ENCODE measurements at places on chromosomes 12 and 14.

- DNase-seq = no peak
These were observed 13.8 kb upstream of the CPNE8 start for GRCh38 chr12:38919191-38919590.

DNA sequence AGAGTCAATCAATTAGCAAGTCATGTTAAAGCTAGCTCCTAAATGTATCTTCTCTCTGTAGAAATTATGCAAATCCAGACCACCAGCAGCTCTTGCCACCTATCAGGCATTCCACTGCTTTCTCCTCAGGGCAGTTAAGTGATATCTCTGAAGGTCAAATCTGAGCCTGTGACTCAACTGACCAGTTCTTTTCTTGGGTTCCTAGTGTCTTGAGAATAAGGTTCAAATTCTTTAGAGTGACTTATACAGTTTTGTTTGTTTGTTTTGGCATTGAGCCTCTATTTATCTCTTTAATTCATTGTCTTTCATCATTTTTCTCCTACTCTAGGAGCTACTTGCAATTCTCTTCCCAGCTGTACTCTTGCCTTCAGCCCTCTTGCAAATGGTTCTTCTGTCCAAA lies 2.5 kb upstream of the LRIG3 start:
- no peak for DNase-seq

GRCh38 chr12:38162013-38162412 lies 154.6 kb upstream of the ALG10B start:
- DNase-seq = no peak

- no peak for DNase-seq
These were observed 36.6 kb upstream of the KRT77 start for GRCh38 chr12:52739963-52740362.

- no peak for DNase-seq
These were observed 334.9 kb upstream of the DIO2 start for GRCh38 chr14:80545935-80546854.

DNA sequence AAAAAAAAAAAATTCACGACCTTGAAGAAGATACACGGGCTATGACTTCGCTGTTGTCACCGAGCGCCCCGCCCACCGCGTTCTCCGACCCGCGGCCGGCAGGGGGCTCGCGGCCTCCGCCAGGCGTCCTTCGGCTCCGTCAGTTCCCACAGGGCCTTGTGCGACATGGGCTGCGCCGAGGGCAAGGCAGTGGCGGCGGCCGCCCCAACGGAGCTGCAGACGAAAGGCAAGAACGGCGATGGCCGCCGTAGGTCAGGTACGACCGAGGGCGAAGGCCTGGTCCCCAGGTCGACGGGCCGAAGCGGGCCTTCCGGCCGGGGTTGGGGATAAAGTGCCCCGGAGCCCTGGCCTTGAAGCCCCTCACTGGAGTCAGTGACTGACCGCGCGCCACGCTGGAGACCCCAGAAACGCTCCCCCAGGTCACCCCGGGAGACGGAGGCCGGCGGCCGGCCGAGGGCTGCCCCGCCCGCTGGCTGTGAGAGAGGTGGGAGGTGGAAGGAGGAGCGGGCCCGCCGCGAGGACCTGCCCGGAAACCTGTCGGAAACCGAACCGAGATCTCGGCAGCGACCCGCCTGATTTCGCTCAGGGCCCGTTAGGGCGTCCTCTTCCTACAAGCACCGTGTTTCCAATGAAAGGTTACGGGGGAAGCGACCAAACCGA lies at the start of gene TXNRD1:
TSS of gene TXNRD1 (plus strand) at position 142 of the 660 bp plus-strand sequence. CDS start at position 166, 24 bp downstream.
- DNase-seq = peak; percentile 78

- DNase-seq = peak; percentile 12
These were observed 58.9 kb upstream of the SRSF5 start for GRCh38 chr14:69708049-69708448.

DNA sequence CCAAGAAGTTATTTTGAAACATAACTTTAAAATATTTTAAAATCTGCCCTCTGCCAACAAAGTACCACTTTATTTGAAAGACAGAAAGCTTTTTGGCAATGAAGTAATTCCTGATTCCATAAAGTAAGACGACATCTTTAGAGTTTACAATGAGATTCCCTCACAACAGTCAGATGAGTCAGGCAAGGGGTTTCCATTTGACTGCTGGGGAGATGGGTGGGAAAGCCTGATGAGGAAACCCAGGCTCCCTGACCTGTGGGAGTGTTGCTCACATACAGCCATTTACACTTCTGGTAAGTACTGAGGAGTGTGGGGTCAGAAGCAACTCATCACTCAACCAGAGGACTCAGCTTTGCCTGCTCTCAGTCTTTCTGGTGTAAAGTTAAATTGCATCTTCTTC lies 10.2 kb downstream of the KITLG start:
- DNase-seq = no peak

DNA sequence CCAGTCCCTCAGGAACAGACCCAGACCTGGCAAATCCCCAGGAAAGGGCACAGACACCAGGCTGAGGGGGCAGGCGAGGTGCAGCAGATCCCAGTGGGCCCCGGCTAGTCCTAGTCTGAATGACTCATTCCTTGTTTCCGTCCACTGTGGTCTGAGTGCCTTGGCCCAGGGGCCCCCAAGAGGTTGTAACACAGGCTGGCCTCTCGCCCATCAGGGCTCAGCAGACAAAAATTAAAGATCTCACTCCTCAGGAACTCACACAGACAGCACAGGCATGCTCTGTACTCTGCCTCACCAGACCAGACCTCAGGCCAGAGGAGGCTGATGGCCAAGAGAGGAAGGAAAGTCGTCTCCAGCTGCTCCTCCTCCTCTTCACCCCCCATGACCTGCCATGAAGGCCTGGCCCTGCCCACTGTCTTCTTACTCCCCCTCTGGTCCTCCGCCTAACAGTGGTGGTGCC lies 7.7 kb upstream of the LTBP2 start:
- DNase-seq = no peak

- DNase-seq = no peak
These were observed 29.4 kb downstream of the ERC1 start for GRCh38 chr12:1020389-1020788.

DNA sequence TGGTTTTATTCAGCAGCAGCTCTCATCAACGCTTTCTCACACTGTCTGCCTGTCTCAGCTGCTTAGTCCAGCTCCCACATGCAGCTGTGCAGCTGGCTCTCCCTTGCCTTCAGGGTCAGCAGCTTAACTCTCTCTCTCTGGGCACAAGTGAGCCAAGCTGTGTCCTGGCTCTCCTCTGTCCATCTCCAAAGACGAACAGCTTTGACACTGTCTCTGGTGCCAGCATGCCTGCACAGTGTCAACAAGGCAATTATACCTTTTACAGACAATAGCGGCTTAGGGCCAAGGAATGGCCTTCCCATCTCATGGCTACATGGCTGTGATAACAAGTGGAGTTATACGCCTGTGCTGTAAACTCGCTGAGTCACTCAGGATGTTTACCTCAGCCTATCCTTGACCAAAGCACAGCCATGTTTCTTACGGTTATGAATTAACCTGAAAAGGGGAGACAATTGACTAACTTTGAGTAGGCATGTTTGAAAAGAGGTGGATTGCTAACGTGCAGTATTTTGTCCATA lies 38.4 kb upstream of the MANSC4 start:
- DNase-seq = no peak

GRCh38 chr12:53670308-53670707 lies 5.6 kb downstream of the ATP5MC2 start:
- no peak for DNase-seq

DNA sequence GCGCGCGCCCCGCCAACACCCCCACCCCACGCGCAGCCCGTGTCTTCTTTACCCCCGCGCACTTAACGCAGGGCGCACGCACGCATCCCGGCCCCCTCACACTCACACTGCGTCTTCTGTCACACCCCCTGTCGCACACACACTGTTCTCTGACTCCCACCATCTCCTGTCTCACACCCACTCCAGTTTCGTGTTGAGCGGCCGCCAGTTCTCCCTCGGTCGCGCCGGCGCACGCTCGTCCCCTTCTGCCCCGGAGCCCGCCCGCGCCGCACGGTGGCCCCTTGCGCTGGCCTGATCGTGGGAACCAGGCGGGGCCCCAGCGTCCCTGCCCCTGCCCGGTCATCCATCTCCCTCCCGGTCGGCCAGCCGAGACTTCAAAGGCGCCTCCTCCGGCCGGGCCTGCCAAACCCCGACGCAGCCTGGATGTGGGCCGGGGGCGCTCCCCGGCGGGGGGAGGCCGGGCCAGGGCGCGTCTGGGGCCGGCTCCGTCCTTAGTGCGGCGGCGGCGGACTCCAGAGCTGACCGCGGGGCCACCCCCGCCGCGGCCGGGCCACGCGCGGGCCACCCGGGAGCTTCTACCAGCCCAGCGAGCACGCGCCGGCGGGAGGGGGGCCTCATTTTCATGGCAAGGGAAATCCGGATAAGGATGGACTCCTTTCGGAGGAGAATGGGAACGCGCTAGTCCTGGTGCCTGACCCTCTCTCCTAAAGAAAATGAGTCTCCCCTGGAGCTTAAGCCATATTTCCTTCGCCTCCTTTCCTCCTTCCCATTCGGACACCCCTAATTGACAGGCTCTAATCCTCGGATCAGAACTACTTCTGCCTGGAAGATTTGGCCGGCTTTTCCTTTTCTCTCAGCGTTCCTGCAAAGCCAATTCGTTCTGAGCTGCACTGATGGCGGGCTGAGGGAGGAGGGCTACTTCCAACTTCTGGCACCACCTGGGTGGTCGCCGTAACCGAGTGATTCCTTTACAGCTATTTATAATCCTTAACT lies 82.0 kb upstream of the HMGA2 start:
- DNase-seq = no peak

GRCh38 chr14:89443042-89443629 lies 26.1 kb upstream of the FOXN3 start:
- DNase-seq = no peak

- no peak for DNase-seq
These were observed 9.2 kb downstream of the SOS2 start for GRCh38 chr14:50222055-50222613.

- no peak for DNase-seq
These were observed 659.4 kb downstream of the BCL11B start for GRCh38 chr14:98612434-98613200.

DNA sequence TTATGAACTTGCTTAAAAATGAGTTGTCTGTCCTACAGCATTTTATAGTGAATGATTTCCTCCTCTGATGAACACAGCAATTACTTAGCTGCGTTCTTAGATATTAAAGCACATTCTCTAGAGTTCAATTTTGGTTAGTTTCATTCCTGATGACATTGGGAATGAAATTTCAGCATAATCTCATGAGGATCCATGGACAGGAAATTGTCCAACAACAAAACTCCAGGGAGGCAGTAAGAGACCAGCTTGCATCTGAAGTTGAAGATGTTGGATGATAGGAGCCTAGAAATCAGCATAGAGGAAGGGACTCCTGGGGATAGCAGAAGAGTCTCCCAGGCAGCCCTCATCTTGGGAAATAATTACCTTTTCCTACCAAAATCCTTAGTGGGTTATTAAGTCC lies 128.7 kb upstream of the RAP1B start:
- no peak for DNase-seq

GRCh38 chr14:23727566-23728335 lies 91.6 kb downstream of the DHRS2 start:
- DNase-seq = no peak

- no peak for DNase-seq
These were observed 34.9 kb downstream of the PPHLN1 start for GRCh38 chr12:42360747-42361403.

GRCh38 chr12:53197011-53197640 lies 9.9 kb downstream of the ITGB7 start:
- DNase-seq = no peak

DNA sequence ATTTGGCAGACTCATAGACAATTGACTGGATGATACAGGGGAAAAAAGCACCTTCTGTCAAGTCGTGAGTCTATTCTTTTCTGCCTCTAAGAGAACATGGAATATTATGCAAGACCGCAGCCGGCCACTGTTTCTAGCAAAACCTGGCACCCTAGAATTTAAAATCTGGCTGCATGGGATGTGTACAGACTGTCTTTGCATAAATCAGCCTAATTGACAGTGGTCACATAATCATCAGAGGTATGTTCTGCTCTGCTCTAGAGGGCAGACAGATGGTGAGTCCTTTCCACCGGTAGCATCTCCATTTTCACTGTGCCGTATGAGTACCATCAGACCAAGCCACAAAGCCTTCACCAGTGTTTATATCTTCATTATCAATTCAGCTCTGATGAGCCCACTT lies 80.6 kb downstream of the KCNK10 start:
- no peak for DNase-seq

DNA sequence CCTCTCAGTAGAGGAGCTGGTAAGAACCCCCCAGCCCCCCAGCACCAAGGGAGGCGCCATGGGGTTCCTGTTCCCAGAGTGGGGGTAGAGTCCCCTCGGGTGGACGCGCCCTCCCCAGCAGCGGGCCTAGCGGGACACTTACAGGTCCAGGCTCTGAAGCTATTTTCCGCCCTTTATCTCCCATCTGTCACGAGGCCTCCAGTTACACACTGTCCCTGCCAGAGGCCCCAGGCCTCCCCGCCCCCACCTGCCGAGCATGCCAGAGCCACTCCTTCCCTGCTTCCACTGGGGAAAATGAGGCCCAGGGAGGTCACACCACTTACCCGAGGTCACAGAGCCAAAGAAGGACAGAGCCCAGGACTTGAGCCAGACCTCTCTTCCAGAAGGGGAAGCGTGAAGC lies 3.1 kb downstream of the C14orf180 start:
- DNase-seq = no peak

GRCh38 chr12:52542785-52543318 lies 10.1 kb downstream of the KRT71 start:
- DNase-seq = no peak

DNA sequence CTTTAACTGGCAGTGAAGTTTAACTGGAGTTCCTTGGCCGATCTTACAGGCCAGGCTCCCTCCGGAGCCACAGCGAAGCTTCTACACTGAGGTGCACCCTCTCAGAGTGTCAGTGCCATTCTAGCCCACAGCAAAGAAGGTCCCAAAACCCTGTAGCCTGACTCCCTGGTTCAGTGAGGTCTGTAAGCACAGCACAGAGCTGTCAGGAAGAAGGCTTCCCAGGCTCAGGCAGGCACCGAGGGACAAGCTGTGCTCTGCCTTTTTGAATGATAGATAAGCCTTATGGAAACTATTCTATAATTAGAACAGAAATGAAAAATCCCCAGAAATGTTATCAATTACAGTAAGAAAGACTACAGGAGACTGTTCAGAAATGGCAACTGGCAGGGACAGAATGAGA lies 40.2 kb downstream of the MOK start:
- no peak for DNase-seq

DNA sequence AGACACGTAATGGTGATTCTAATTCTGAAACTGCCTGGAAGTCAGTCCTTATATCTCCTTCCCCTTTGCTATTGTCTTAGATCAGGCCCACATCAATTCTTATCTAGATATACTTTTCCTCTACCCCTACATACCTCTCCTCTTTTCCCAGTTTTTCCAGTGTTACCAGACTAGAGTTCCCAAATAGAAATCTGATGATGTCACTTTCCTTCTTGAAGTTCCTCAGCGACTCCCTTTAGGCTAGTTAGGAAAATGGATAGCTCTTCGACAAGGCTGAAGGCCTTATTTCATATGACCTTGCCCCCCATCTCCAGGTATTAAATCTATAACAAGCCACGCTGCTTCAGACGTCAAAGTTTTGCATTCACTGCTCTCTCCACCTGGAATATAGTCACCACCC lies 201.1 kb upstream of the ATP2B1 start:
- no peak for DNase-seq

GRCh38 chr12:108570743-108571608 lies 8.6 kb downstream of the ISCU start:
- DNase-seq = no peak

Measured in naive B cell (primary cell).